Activated effector memory CD4-positive, alpha-beta T cell treated with Interleukin-2 at 50 U/mL for 16 hours (primary cell): ENCODE measurements at places on chromosomes 7 and 10.
A peak's percentile ranks its signal among the peaks of the same experiment; 100 is the strongest.

GRCh38 chr10:13684252-13684791 is 97.6 kb downstream of the PRPF18 start:
- no peak for DNase-seq

- DNase-seq = no peak
Measured at GRCh38 chr10:123800821-123801220, 90.8 kb downstream of the CPXM2 start.

- DNase-seq = no peak
Measured at GRCh38 chr7:78635026-78635793, 818.3 kb downstream of the MAGI2 start.

DNA sequence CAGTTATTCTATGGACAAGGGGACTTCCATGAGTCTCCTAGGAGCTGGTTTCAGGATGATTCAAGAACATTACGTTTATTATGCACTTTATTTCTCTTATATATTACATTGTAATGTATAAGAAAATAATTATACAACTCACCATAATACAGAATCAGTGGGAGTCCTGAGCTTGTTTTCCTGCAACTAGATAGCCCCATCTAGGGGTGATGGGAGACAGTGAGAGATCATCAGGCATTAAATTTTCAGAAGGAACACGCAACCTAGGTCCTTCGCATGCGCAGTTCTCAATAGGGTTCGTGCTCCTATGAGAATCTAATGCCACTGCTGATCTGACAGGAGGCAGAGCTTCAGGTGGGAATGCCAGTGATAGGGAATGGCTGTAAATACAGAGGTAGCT is 137.9 kb downstream of the ANKRD30A start:
- no peak for DNase-seq

- DNase-seq = no peak
Measured at GRCh38 chr10:76974017-76974691, 663.5 kb downstream of the KCNMA1 start.

DNA sequence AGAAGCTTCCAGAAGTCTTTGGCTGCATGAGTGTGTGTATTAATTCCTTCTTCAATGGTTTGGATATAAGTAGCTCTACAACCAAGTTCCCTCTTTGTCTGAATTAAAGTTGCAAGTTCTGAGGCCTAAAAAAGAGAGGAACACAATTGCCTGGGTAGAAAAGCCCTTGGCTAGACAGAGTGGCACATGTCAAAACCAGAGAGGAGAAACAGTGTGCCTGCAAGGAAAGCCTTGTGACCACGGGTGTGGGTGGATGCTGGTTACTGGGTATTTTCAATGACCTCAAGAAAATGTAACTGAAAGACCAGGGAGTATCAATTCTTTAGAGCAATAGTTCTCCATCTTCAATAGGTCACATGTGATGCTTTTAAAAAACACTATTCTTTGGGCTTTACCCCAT is 148.3 kb downstream of the SVIL start:
- no peak for DNase-seq

DNA sequence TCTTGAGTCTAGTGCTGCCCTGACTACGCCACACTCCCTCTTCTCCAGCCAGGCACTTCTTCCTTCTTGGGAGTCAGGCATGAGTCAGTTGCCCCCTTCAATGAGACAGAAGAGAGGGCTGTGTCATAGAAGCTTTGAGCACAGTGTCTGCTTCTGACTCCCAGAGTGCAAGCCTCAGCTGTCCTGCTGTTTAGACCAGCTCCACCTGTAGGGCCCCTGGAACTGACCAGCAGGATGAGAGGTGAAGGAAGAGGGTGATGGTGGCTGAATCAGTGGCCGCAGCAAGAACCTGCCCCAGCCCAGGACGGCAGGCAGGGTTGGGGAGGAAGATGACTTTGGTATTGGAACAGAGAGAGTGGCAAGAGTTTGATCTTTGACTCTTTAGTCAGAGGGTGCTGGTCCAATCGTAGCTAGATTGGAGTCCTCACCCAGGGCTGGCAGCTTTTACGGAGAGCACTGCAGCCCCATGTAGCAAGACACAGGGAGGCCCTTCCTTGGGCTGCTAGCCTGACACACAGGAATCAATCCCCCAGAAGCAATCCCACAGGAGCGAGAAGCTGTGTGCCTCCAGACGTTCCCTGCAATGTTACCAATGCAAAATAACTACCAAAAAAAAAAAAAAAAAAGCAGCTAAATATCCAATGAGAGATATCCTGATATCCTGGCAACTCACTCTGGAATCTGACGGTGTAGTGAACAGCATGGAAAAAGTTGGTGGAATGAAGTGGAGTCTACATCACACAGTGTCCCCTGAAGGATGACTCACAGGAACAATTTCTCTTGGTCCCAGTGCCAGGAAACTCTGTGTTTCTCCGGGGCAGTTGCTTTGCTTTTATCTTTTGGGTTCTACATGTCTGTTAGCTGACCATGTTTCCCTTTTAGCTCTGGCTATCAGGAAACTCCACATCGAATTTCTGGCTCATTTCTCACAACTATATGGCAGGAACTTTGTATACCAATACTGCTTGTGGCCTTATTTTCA is 6.9 kb downstream of the C10orf62 start:
- DNase-seq = no peak

- no peak for DNase-seq
Measured at GRCh38 chr10:105398202-105398601, 757.1 kb downstream of the SORCS3 start.

GRCh38 chr7:140230861-140231770 is 54.3 kb upstream of the KDM7A start:
- peak; percentile 31 for DNase-seq

DNA sequence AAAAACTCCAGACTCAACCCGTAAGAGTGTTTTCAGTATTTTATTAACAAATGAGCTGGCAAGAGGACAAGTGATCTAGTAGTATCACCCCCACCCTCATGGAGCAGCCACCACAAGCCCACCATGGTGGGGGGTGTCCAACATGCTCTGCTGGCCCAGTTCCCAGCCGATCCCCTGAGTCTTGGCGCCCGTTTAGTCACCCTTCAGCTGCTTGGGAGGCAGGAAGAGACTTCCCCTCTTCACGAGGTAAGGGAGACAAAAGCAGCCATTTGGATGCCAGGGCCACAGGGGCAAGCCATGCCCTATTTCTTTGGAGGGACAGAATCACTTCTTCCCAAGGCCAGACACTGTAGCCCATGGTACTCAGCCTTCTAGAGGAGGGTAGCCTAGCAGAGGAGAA is 54.1 kb downstream of the NOD1 start:
- DNase-seq = no peak

DNA sequence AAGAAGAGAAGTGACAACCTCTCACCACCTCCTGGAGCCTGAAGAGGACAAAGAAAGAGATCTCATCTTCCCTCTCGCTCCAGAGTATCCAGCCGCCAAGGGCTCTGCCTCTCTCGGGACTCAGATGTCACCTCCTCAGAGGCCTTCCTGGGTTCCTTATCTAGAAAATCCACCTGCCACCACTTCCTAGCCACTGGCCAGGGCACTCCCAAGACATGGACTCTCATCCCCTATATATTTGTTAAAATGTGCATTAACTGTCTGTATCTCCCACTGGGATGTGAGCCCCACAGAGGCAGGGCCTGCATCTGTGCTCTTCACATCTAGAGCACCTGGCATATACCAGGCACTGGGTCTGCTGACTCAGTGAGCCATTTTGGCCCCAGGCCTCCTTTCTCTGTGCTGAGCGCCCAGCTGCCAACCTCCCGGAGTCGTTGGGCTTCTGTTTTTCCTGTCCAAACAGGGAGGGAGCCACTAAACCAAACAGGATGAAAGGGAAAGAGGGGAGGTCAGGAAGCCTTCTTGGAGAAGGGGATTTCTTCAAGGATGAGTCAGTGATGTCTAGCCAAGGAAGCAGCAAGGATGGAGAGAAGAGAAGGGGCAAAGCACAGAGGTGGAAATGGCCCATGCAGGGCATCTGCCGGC is 58.9 kb downstream of the KCNMA1 start:
- no peak for DNase-seq

DNA sequence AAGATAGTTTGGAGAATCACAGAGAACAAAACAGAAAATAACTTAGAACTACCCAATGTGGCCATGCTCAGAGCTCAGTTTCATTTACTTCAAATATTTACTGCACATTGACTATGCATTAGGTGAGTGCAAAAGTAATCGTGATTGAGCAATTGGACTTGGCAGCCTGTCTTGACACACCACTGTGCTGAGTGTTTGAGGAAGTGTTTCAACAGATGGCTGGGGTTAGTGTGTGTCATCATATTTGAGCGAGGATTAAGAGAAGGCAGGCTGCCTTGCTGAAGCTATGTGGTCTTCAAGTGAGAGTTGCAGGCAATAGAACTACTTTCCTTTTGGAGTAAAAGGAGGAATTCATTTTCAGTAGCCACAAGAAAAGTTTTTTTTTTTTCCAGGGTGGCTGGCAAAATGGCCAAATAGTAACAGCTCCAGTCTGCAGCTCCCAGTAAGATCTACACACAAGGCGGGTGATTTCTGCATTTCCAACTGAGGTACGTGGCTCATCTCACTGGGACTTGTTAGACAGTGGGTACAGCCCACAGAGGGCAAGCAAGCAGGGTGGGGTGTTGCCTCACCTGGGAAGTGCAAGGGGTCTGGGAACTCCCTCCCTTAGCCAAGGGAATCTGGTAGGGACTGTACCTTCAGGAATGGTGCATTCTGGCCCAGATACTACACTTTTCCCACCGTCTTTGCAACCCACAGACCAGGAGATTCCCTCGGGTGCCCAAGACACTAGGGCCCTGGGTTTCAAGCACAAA is 37.6 kb downstream of the AKR1C4 start:
- no peak for DNase-seq

GRCh38 chr7:24869572-24869971 is 110.4 kb downstream of the OSBPL3 start:
- DNase-seq = no peak

DNA sequence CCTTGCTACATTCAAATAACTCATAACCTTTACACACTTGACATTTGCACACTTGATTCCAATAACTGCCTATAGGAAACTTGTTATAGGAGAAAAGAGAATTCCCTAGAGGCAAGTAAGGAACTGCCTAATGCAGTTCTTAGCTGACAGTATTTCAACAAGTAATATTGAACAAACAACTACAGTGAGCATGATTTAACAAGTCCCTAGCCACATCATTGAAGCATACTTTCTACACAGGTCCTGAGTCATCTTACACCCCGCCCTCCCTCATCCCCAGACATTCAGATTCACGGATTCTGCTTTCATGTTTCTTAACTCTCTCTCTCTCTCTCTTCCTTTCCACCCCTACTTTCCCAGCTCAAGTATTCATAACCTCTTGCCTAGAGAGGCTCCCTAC is 153.5 kb downstream of the LSM5 start:
- DNase-seq = no peak

- DNase-seq = no peak
Measured at GRCh38 chr7:135775230-135775629, 26.6 kb upstream of the FAM180A start.

- no peak for DNase-seq
Measured at GRCh38 chr10:43940898-43941837, 292.5 kb upstream of the ZNF32 start.

DNA sequence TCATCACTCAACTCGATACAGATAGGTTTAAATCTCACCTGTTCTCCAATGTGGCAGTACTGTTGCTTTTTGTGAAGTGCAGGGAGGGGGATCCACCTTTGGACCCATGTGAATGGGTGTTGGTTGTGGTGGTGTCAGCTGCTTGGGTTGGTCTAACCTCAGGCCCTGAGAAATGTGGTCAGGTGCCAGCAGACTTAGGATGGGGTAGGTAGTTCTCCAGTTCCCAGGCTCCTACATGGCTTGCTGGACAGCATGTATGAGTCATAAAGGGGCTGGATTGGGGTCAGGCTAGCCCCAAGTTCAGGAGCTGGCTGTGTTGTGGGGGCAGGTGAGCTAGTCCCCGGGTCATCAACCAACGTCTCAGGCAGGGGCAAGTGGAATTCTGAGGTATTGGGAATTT is 472.6 kb upstream of the CNTNAP2 start:
- DNase-seq = no peak

GRCh38 chr7:69962186-69963065 is 364.2 kb downstream of the AUTS2 start:
- no peak for DNase-seq
